Activated CD4-positive, alpha-beta T cell treated with anti-CD3 and anti-CD28 coated beads, Interleukin-2, amount 50 U/mL, for 4 hours (primary cell): ENCODE measurements at places on chromosomes 2 and 18.

DNA sequence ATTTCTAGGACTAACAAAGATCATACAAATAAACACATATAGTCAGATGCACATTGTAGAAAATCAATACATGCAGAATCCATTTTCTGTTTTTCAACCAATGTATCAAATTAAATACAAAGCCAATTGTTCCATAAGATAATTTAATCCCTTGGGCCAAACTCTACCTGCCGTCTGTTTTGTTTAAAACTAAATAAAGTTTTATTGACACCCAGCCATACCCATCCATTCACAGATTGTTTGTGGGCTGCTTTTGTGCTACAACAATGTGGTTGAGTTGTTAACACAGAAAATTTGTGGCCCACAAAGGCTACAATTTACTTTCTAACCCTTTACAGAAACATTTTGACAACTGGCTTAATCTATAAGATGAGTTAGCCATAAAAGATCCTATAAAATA lies 484.0 kb upstream of the ID2 start:
- DNase-seq: no peak

DNA sequence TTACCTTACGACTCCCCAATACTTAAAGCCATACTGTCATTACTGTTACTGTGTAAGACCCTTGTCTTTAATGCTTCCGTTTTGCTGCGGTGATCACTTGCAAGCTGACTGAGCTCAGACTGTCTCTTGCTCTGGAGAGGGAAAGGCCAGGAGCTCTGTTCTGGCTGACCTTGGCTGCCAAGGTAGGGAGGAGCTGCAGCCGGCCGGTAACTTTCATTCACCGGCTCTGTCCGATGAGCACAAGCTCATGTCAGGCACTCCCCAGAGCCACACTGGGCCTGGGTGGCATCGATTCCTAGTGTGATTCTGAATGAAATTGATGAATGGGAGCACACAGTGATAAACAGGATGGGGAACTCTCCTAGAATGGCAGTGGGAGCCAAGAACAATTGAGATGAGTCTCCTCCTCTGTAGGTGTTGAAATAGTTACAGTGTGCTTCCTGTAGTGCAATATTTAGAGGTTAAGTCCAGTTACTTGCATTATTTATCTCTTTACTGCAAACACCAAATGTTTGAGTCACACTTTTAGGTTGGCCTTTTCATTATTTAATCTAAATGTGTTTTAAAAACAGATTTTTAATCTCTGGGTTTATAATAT lies 100.9 kb downstream of the ATP9B start:
- DNase-seq: no peak

DNA sequence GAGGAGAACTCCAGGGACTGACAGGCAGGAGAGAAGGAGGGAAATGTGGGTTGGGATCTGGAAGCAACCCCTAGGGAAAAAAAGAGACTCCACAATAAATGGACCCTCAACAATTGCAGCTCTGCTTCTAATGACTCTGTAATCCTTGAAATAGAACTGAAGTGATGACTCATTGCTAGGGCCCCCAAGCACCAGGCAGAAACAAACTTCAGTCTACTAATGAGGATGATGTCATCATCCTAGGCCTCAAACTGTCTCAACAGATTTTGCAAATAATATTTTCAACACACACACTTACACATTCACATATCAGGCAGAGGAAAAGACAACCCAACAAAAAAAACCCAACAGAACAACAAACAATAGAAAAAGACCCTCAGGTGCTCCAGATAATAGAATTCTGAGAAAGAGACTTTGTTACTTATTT lies 143.3 kb downstream of the HDAC4 start:
- DNase-seq: no peak

- DNase-seq: no peak
These were observed 308.4 kb upstream of the GCFC2 start for GRCh38 chr2:76019128-76019527.

- DNase-seq: no peak
These were observed 73.4 kb downstream of the TWIST2 start for GRCh38 chr2:238921259-238921658.

GRCh38 chr2:96699621-96700020 lies 40.2 kb downstream of the LMAN2L start:
- DNase-seq: no peak

DNA sequence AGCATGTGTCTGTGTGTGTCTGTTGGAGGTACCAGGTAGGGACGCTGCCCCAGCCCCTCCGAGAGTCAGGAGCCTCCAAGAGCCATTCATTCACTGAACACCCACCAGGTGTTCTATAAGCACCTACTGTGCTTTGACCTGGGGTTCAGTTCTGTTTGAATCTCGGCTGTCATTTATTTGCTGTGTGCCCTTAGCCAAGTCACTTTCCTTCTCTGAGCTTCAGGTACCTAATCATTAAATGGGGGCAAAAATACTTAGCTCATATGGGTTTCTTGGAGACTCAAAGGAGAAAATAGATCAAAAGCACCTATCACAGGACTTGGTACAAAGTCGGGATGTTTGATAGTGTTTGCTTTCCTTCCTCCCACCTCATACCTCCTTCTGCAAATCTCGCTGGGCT lies 13.2 kb downstream of the ASIC4 start:
- DNase-seq: no peak

- DNase-seq: no peak
These were observed 21.5 kb downstream of the IL1RN start for GRCh38 chr2:113148606-113149552.

GRCh38 chr2:241866790-241867645 lies 2.5 kb upstream of the RTP5 start:
- DNase-seq: no peak
